ENCODE measurements at places on chromosomes 5 and 9.

DNA sequence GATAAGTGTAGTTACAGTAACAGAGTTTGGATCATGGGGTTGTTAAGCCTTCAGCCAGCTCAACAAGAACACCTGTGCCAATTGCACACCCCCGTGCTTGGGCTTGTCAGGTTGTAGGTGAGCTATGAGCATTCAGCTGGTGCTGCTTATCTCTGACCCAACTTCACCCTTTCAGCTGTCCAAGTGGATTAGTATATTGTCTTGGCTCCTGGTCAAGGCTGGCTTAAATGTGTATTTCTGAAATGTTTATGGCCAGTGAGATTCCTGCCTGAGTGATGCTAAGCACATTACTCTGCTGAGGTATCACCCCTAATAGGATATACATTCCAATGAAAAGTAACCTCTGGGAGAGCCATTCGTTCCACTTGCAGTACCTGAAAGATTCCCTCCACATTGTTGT lies 44.2 kb upstream of the LMNB1 start:
- no peak for DNase-seq

GRCh38 chr9:119829748-119830147 lies 460.5 kb upstream of the BRINP1 start:
- DNase-seq, result no peak

- DNase-seq, result no peak
Observed at GRCh38 chr5:34523387-34523726, 132.8 kb upstream of the RAI14 start.

DNA sequence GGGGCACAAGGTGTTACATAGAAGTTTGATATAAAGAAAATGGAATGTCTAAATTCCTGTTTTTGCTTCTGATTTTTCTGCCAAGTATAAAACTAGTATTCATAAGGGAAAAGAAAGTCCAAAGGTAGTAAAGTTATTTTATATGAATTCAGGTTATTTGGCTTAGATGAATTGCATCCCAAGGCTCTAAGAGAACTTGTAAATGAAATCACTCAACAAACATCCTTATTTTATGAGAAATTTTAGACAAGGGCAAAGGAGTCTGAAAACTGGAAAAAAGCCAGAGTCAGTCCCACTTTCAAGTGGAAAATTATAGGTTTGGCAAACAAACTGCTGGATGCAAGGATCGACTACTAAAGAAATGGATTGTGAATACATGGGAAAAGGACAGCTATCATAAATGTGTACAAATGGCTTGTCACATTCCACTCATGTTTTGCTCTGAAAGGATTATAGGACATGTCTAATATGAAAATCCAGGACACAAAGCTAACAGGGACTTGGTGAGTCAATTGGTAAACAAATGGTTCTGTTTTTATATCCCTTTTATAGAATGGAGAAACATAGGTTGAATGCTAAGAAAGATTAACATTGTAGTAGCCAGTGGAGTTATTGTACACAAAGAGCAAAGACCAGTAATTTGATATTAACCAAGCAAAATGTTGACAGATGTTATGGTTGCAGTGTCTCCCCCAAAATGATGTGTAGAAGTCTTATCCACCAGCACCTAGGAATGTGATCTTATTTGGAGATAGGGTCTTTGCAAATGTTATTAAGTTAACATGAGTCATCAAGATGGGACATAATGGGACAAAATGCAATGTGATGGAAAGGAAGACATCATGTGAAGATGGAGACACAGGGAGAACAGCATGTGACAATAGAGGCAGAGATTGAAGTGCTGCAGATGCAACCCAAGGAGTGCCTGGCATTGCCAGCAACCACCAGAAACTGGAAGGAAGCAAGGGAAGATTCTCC lies 495.7 kb downstream of the TLE1 start:
- no peak for DNase-seq
